Keratinocyte (primary cell): ENCODE measurements at places on chromosomes 2 and 18.

GRCh38 chr2:214378455-214379103 is 32.3 kb upstream of the VWC2L start:
- no peak for DNase-seq

DNA sequence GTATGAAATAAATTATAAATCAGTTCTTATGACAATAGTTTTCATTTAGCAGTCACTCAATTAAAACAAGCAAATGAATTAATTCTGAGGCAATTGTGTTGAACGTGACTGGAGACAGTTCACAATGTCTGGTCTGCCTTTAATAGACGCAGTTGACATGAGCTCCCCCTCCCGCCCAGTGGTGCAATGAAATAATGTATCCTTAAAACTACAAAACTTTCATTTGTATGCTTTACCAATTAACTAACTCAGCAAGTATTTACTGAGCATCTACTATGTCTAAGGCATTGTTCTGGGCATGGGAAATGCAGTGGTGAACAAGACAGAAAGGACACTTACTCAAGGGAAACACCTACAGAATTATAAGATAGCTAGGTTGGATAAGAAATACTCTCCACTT is 3.5 kb upstream of the DSC2 start:
- DNase-seq = no peak

- DNase-seq = no peak
These were observed 105.4 kb upstream of the LGALSL start for GRCh38 chr2:64348386-64349130.

GRCh38 chr2:128755695-128756364 is 437.2 kb upstream of the HS6ST1 start:
- DNase-seq = no peak

DNA sequence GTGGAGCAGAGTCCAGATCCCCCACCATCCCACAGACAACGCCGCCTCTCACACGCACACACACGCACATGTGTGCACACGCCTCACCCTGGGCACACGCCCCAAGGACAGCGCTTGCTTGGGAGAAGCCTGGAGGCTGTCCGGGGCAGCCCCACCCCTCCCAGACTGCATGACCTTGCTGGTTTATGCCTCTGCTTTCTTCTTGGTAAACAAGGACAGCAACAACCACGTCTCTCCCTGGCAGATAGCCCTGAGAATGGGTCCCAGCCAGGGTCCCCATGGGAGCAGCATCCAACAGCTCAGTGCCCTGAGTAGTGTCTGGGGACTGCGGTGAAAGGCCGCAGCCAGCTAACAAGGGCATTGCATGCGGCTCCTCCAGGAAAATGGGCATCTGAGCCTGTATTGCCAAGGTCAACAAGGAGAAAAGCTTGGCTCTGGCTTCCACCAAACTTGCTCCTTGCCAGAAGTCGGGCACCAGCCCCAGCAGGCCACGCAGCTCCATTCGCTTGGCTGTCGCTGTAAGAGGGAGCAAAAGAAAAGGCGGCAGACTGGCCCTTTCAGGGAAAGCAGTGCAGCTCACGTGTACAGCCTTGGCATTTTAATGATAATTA is 234.6 kb downstream of the EIPR1 start:
- DNase-seq = no peak
